ENCODE measurements at places on chromosomes 7 and 10.
A peak's percentile ranks its signal among the peaks of the same experiment; 100 is the strongest.

- peak; percentile 27 for DNase-seq
Measured at GRCh38 chr10:100370714-100371481, 23.9 kb downstream of the SCD start.

DNA sequence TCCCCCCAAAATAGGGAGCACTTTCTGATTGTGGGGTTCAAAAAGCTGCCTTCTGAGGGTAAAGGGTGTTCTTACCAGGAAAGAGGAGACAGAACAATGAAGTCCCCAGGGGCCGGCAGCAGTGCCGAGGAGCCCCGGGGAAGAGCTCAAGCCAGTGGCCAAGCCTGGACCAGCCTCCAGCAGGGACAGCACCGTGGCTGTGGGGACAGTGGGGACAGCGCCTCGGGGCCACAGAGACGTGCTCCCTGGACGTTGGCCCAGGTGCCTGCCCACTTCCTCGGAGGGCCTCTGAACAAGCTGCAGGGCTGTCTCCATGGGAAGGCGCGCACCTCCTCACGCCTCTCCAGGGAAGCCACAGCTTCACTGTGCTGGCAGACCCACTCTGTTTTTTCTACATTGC lies 312.6 kb downstream of the PTPRN2 start:
- no peak for DNase-seq

DNA sequence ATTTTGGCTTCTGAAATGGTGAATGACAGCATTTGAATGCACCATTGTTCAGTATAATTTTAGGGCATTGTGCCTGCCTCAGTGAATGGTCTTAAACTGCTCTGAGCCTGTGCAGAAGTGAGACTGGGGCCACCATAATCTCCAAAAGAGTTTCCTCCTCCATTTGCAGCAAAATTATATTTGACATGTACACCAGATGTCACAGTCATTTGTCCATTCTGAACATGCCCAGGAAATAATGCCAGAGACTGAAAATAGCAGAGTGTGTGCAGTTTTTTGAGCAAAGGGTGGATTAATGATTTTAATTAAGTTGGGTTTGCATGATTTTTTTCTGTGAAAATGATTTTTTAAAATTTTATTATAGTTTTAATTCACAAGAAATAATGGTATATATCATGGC lies 26.4 kb upstream of the SLC35B4 start:
- no peak for DNase-seq

DNA sequence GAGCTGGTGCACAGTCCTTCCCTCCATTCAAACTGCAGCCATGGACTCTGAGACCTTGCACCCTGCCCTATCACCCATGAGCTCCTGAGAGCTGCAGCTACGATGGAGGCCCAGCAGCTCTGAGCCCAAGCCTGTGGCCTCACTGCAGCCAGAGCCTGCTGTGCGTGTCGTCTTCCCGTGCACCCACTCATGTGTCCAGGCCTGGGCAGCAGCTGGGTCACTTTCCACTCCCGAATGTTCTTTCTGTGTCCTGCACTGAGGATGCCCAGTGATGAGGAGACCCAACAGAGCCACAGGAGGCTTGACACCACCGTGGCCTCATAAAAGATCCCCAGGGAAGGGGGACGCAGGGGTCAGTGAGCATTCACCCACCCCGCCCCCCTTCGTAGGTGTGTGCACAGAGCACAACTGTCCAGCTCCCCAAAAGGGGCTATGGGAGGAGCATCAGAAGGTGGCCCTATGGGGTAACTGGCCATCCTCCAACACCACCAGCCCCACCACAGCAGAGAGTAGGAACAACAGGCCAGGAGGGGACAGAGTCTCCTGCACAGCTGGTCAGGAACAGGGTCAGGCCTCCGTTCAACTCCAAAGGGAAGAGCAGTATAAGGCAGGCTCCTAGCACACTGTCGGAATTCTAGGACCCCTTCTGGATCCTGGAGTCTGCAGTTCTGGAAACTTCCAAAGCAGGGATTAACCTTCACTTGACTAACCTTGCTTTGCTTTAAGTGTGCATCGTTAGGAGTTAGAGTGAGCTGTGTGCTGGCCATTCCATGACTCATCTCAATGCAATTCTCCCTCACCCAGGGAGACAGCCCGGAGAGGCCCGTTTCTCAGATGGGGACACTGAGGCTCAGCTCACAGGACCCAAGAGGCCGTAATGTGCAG lies 52.6 kb downstream of the RASGEF1A start:
- no peak for DNase-seq

DNA sequence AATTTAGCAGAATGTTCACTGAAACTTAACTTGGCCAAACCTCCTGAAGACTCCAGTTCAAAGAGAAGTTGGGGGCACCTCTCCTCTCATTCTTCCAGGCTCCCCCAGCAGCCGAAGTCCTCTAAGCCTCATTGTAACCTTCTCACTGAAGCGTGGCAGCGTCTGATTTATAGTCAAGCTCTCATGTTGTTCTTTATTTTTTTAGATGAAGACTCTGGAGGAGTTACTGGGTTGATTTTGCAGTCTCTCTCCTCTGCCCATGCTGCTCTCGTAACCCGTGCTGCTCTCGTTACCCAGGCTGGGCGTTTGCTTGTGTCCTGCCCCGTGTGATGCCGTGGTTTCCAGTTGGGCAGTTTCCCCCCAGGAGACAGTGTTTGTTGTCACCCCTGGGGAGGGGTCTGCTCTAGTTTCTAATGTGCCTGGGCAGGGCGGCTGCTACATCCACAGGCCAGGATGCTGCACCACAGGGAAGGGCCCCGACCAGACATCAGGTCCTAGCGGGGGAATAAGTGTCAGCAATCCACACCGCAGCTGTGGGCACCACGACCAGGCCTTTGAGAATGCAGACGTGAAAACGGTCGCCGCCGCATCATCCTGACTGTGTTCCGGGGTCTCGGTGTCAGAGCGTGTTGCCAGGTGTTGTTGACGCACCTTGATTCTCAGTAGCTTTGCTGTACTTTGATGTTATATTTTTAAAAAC lies 65.2 kb downstream of the WDR37 start:
- no peak for DNase-seq

DNA sequence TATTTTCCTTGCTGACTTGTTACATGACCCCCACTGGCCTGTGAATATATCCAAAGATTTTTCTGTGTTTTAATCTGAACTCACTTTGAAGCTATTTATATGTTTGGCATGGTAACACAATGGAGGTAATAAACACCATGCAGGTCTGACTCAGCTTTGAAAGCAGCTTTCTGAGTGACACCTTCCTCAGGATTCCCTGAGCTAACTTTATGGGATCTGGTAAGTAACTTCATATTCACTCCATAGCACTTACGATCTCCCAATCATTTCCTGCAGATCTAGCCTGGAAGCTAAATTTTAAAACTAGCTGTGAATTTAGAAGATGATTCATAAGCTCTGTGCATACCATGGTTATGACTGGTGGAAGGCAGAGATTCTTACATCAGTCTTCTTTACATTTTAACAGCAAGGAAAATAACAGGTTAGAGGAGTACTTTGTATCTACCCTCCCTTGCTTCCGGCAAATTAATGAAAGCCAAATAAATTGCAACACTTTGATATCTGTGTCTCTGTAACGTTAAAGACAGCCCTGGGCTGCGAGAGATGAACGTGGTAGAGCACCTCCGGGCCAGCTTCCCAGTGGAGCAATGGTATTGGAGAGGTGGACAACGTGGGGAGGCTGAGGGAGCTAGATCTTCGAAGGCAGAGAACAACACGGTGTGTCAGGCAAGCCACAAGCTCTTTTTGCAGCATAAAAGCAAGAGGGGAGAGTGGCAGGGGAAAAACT lies 170.2 kb upstream of the KLF14 start:
- DNase-seq: peak; percentile 70

- no peak for DNase-seq
Measured at GRCh38 chr10:12590675-12591659, 241.6 kb downstream of the CAMK1D start.

DNA sequence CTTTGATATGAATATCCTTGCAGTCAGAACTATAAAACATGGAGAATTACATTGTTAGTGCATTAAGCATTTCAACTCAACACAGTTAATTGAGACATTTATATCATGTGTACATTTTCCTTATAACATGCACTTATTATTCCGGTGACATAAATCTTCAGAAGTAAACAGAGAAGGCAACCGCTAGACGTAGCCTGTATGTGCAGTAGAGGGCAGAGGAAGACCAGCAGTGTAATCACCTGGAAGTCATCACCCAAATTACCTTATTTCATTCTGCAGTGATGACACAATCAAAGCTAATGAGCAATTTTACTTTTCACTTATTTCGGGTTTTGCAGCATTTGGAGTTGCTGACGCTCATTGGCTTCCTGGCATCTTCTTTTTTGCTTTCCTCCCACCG lies 394.6 kb downstream of the SDK1 start:
- DNase-seq: peak; percentile 21

DNA sequence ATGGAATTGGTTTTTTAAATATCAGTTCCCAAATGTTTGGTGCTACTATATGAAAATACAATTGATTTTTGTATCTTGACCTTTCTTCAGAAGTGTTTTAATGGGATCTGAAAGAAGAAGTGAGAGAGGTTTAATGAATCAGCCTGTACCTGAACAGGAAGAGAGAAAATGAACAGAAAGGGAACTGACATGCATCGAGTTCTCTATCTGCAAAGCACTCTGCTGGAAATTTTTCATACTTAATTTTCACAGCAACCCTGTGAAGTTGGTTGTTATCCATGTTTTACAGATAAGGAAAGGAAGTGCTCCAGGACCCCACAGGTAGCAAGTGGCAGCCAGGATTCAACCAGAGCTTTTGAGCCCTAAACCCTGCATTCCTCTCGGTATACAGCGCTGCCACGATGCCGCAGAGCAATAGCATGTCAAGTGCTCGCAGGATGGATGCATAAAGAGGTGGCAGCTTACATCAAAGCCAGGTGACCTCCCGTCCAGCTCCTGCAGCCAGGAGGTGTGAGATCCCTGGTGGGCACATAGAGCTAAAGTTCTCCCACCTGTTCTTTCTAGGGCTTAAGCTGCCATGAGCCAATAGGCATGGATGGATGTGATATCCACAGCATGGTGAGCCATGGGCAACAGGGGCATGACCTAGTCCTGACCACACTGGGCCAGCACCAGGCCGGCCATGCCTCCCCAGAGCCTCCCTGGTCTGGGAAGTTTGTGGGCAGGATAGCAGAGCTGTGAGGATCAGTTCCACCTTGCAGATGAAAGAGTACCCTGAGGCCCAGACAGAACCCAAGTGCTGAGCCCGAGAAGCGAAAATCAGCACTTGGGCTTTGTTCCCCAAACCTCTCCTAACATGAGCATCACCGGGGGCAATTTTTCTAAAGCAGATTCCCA lies 57.2 kb downstream of the CALML3 start:
- DNase-seq: no peak

- no peak for DNase-seq
Measured at GRCh38 chr10:24681572-24682088, 42.1 kb downstream of the ARHGAP21 start.

GRCh38 chr7:27164045-27164366 lies 1.3 kb downstream of the HOXA9 start:
- DNase-seq: no peak

DNA sequence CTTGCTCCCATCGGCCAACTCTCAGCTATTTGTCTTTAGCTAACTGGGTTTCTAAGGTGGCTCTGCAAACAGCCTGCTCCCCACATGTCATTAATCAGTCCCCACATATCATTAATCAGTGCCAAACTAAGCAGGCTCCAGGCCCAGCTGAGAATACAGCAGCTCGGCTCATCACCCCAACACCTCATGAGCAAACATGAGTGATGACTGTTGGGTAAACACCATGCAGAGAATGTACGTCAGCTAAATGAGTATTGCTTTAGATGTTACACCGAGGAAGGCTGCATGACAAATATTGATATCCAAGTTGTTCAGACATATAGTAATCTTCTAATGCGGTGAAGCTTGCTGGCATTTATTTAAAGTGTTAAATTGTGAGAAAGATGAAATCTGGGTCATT lies 187.5 kb upstream of the AOAH start:
- DNase-seq: peak; percentile 88

- no peak for DNase-seq
Measured at GRCh38 chr10:1360558-1361164, 304.5 kb downstream of the WDR37 start.

DNA sequence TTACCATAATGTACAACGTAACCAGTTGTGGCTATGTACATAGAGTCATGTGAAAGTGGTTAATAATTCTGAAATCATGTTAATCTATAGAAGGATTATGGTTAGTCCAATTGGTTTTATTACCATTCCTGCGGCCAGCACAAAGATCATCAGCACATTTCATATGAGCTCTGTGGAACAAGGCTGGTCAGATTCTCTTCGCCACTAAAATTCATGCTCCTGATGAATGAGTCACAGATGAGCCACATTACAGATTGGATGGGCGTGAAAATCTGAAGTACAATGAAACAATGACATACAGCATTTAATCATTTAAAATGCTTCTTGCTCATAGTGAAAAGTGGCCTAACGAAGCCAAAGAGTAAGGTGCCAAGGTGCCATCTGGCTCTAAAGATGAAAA lies 716.2 kb upstream of the PHF14 start:
- DNase-seq: no peak

DNA sequence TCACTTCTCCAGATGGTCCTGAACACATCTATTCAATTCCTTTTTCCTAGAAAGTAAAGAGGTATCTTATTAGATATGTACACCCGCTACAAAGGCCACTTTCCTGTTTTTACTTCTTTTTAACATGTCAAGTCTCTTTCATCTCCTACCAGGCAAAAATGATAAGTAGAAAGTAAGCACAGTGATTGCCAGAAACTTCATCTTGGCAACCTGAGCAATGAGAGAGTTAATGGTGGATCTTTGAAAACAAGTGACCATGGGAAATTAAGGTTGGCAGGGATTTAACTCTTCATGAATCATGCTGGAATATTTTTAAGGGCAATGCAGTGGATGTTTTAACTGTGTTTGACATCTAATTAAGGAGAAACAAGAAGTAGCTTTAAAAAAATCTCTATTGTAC lies 2.7 kb downstream of the SEMA3A start:
- peak; percentile 24 for DNase-seq

DNA sequence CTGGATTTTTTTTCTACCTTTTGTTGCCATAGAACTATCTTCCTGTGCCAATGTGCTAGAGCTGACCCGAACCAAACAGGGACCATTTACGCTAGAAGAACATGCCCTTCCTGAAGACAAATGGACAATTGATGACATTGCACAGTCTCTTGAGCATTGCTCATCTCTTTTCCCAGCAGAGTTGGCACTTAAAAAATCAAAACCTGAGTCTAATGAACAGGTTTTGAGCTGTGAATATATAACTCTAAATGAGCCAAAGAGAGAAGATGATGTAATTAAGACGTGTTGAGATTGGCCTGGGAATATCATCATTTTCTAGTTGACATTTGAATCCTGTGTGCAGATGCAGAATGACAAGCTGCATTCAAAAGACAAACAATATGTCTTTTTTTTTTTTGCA lies 37.1 kb downstream of the TRUB1 start:
- DNase-seq: no peak

DNA sequence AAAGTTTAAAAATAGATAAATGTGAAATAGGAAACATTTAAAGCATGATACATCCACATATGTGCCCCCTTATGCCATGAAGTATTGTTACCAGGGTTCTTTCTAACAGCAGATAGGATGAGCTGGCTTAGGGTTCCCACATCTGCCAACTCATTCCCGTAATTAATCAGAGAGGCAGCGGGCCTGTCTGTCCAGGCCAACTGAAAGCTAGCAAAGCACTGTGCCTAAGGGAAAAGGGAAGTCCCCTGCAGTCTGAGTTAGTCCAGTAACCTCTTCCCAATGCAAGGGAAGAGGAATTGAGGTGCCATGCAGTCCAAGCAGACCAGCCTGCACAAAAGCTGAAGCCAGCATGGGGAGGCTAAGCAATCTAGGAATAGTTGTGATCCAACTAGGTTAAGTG lies 18.3 kb upstream of the ZC3HAV1L start:
- DNase-seq: no peak

Data from DMS53 (cell line).